Brain microvascular endothelial cell (primary cell): ENCODE measurements at places on chromosomes 12 and 14.

GRCh38 chr12:121798787-121799155 is 5.0 kb upstream of the SETD1B start:
- no peak for DNase-seq

DNA sequence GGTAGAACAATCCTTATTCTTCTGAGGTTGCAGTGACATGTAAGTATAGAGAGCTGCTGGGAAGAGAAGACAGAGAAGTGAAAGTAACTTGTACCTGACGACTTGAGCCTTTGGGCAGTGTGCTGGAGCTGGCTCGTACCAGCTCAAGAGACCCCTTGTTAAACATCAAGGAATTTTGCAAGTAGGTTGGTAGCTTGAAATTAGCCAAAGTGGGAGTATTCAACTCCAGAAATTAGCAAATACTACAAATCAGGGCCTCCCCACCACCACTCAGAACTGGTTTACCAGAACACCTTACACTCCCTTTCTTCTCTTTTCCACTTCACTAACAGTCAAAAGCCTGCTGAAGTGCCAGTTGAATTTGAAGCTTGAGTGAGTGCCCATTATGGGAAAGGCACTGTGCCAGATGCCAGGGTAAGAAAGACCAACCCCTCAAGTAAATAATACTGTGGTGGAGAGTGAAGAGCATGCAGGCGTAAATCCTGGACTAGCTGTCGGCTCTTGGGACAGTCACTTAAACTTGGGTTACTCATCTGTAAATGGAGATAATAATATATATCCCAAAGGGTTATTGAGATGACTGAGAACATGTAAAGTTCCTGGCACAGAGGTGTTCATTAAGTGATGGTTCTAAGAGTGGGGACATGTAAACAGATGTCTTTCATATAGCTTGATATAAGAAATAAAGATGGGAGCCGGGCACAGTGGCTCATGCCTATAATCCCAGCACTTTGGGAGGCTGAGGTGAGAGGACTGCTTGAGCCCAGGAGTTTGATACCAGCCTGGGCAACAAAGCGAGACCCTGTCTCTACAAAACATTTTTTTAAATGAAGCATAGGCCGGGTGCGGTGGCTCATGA is 27.0 kb upstream of the EID3 start:
- no peak for DNase-seq

DNA sequence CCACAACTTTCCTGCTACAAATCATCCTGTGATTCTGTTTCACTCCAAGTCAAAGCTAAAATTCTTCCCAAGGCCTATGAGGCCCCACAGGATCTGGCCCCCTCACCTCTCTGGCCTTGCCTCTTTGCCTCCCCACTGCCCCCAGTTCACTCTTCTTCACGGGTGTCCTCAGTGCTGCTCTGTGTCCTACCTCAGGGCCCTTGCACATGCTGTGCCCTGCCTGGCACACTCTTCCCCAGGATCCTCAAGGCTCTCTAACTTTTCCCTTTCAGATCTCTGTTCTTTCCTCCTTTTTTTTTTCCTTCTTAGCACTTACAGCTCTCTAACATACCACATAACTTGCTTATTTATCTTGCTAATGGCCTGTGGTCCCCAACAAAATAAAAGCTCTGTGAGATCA is 29.2 kb downstream of the RASAL1 start:
- no peak for DNase-seq

- no peak for DNase-seq
Measured at GRCh38 chr14:100629098-100629497, 41.9 kb upstream of the BEGAIN start.

DNA sequence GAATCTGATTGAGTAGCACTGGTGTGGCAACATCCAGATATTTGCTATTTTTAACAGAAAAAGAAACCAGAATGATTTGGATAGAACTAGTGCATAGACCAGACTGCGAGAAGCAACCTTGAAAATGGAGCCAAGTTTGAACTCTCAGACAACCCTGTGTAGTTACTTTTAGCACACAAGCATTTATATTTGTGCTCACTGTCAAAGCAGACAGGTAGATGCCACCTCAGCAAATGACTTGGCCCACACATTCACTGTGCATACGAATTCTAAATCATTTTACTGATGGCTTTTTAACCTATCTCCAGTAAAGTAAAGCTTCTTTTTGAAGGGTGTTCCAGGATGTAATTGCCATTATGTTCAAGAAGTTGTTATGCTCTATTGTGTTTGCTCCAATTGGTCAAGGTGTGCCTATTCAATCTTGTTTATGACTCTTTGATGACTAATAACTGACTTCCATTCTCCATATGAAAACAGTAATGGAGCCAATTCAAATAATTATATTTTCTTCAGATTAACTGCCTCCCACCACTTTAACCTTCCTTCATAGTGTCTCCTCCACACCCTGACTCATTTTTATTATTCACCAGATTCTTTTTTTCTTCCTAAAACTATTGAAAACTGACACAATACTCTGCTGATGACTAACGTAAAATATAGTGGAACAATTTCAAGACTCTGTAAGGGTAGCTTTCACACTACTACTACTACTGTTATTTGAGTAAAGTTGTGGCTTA is 138.5 kb downstream of the CCER1 start:
- peak; percentile 6 for DNase-seq

DNA sequence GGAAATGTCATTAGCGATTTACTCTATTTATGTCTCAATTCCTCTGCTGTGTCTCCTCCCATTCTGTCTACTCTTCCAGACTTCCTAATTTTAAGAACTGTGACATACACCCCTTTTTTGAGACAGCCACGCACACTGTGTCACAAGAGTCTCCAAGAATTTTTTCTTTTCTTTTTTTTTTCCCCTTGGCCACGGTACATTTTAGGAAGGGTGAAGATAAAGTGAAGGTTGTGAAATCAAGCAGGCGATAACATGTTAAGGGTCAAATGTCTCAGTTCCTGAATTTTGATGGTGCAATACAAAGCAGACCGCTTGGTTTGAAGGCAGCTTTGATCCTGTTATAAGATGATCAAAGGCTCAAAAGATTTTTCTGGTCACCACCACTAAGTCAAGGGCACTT is 4.3 kb downstream of the OLR1 start:
- no peak for DNase-seq

DNA sequence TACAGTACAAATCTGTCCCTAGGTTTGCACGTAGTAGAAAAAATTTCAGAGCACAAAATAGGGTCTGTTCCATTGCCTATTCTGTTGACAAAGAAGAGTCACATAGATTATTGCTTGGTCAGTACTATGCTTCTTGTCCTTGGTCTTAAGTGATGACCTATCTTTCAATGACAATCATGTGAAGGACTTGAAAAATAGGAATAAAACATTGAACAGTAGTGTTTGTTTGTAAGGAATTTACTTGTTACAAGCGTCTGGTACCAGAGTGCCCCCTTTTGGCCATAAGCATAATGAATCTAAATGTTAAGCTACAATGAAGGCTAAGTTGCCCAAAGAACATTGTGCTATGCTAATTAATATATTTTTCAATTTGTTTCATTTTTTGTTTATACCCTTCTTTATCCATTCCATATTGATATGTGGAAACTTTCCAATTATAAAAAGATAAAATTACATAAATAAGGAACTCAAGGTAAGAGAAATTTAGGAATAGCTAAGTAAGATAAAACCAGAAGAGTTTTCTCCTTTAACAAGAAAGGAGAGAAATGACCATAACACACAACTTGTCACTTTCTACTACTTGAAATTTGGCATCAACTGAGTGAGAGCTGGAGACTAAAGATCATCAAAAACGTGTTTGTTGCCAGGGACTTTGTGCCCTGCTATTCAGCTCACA is 204.7 kb downstream of the EPS8 start:
- DNase-seq: no peak

DNA sequence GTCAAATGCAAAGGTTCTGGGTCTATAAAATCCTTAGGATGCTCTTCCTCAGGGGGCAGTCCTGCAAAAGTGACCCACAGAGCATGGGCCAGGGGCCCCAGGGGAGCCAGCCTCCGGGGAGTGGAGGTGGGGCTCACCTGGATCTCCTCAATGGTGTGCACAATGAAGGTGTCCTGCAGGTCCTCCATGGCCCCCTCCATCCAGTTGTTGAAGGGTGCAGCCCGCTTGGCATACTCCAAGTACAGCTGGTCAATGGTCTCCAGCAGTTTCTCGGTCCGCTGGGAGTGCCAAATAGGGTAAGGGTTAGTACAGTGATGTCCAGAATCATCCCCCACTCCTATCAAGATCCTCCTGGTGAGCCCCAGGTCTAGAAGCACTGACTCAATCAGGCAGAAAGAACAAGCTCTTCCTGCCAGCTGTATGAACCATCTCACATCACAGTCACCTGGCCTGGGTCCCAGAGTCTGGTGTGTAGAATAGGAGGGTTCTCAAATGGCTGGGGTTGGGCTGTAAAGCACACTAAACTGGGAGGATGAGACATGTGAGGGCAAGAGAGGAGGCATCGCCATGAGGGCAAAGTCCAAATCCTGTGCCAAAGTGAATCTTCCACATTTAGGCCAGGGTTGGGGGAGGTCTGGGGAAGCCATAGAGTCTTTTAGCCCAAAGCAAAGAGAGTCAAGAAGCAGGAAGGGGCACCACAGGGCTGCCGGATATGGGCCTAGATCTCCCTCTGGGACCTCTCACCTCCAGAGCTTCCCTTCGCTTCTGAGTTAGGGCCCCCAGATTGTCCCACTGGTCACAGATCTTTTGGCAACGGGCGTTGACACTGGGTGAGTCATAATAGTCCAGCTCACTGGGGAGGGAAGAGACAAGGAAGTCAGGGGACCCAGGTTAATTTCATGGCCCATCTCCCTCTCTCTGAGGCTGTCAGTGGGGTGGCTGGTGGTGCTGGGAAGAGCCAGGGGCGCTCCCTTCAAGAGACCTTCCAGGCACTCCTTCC is 91.5 kb upstream of the ZFP36L1 start:
- DNase-seq: peak; percentile 76

DNA sequence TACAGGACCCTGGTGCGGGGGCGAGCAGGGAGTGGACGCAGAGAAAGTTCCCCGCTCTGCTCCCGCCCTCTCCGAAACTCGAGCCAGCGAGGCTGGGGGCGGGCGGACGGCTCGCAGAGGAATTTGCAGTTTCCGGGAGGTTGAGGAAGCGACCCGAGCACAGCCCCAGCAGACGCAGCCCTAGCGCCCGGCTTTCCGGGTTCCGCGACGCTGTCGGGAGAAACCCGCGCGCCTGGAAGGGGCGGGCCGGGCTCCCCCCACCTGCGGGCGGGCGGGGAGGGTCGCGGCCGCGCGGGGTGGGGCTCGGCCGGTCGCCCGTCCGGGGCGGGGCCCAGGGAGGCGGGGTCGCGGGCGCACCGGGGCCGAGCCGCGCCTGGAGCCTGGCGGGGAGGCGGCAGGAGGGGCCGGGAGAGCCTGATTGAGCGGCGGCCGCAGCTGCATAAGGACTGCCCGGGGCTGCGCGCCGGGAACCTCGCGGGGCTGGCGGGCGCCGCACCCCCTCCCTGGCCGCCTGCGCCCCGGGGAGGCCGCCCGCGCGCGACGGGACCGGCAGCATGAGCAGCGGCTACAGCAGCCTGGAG is at the start of gene RASSF3:
RASSF3 (plus strand) TSS at position 417 of the 581 bp plus-strand sequence; CDS start at position 555, 138 bp downstream.
- peak; percentile 16 for DNase-seq

DNA sequence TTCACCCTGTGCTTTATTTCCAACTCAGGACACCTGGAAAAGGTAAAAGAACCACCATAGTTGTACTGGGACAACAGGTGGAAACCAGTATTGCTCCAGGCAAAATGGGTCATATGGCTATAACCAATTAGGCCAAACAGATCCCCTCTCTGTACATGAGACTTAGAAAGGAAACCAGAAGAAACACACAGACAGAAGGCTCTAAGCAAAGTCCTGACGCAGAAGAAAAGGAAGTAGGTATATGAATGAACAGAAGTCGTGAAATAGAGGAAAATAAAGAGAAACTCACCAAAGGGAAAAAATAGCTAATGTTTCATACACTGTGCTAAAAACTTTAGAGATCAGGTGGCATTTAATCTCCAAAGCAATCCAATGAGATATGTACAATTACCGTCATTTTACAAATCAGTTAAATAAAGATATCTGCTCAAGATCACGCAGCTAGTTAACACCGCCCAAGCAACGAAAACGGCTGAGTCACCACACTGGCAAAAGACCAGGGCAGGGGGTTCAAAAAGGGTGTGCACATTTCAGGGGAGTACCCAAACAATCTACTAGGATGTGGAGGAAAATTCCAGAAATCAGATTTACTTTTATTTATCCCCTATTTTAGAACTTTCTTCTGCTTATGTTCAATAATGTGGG is 82.3 kb downstream of the ITPR2 start:
- no peak for DNase-seq

DNA sequence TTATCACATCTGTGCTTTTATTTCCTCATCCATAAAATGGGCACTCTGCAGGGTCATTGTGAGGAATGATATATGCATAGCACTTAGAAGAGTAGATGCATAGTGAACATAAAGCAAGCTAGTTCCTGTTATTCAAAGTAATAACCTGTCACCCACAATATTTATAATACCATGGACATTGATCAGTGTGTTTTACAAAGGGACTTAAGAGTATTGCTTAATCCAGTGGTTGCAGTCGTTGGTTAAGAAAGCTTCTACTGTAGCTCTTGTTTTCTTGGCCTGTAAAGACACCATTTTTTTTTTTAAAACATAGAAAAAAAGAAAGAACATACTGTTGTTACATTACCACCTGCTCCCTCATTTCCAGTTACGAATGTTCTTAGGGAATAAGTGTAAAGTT is 13.1 kb downstream of the METAP2 start:
- DNase-seq: no peak

DNA sequence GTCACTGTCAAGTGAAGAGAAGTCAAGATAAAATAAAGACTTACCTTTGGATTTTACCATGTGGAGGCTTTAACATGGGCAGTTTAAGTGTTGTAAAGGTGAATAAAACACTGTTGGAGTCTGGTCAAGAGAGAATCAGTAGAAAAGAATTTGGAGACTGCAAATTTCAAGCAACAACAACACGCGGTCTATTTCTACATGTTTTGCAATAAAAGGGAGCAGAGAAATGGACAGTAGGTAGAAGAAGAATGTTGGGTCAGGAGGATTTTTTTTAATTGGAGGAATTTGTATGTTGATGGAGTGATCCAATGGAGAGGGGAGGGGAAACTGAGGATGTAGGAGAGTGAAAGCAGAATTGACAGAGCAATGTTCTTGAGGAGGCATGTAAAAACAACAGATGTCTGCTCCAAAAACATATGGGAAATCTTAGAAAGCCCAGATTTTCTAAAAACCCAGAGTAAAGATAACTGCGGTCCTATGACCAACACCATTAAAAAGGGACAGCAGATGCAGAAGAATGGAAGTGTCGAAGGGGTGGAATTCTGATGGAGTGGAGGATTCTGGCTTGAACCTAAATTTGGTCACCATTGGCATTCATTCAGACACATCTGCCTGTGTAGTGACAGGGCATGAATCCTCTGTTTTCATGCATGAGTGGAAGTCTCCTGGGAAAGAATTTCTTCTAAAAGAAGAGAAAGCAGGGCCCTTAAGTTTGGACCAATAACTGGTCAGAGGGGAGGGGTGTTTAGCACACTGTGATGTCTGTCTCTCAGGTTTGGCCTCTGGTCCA is 68.0 kb upstream of the OSBPL8 start:
- no peak for DNase-seq

- no peak for DNase-seq
Measured at GRCh38 chr12:119306593-119306992, 27.9 kb upstream of the CCDC60 start.
